HS-27A (cell line): ENCODE measurements at places on chromosomes 12 and 14.

DNA sequence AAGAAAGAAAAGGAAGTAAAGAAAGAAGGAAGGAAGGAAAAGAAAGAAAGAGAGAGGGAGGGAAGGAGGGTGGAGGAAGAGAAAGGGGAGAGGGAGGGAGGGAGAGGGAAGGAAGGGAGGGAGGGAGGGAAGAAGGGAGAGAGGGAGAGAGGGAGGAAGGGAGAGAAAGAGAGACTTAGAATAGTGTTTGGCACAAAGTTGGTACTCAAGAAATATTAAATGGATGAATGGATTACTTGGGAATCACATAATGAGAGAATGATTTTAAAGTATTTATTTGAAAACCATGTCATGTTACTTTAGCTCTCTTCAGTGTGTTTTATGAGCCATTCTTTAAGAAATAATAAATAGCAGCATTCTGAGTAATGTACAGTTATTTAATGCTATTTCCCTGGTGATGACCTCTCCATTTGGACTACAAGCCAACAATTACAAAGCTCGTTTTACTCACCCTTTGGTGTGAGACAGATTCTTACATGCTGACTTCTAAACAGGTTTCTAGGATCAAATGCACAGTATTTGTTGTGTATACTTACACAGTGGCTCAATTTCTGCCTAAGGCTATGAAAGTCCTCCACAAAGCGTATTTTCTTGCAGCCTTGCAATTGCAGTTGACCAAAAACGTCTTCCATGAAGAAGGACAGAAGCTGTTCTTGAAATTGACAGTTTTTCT is 861 bp downstream of the IL26 start:
- DNase-seq = no peak

DNA sequence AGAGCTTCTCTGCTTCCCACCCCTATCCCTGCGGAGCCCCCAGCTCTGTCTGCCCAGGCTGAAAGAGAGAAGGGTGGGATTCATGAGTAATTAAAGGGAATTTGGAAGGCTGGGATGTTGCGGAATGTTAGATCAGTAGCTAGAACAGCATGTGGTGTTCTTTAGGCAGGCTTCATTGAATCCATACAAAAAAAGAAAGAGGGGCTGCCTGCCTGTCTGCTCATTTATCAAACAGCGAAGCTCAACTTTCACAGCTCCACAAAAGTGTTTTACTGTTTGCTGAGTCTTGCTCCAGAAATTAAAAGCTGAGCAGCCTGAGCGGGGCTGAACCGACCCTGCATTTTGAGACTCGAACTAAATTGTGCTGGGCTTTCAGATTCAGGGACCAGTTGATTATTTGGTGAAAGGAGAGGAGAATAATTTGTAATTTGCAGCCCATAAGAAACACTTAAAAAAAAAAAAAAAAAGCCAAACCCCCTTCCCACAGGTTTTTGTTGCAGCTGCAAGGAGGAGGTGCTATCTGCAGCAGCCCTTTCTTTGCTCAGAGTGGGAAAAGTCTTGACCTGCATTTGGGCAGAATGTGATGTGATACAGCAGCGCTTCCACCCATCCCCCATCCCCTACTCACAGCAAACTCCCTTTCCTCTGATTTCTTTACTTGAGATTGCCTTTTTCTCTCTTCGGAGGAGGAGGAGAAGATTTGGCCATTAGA is 89.7 kb downstream of the RFX4 start:
- DNase-seq = no peak

GRCh38 chr12:61566183-61566582 is 694.0 kb upstream of the USP15 start:
- DNase-seq = no peak

- DNase-seq = no peak
These were observed 73.3 kb upstream of the PLXNC1 start for GRCh38 chr12:94074980-94075629.

GRCh38 chr12:93526786-93527428 is 45.6 kb upstream of the SOCS2 start:
- DNase-seq = peak; percentile 71

DNA sequence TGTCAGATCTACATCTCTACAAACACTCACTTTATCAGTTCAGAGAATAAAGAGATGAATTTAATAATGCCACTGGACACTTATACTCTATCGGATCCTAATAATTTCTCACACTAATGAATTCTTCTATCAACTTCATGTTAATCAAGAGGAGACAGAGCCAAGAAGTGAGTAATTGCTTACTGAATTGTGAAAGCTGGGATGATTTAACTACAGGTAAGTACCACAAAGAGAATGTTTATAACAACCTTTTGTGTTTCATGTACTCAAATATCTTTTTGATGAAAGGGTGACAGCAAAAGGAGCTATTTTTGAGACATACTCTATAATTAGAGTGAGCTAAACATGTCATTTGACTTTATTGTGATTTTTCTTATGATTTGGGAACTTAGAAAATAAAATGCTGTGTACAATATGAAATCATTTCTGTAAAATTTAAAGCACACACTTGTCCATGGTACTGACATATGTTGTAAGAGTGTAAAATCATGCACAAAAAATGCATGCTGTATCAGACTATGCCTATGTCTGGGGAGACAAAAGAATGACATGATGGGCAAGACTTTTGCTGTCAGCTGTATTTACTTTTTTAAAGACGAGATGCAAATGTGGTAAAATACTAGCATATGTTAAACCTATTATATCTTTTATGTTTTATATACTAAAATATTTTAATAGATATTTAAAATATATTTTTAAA is 361.2 kb downstream of the CCER1 start:
- no peak for DNase-seq

DNA sequence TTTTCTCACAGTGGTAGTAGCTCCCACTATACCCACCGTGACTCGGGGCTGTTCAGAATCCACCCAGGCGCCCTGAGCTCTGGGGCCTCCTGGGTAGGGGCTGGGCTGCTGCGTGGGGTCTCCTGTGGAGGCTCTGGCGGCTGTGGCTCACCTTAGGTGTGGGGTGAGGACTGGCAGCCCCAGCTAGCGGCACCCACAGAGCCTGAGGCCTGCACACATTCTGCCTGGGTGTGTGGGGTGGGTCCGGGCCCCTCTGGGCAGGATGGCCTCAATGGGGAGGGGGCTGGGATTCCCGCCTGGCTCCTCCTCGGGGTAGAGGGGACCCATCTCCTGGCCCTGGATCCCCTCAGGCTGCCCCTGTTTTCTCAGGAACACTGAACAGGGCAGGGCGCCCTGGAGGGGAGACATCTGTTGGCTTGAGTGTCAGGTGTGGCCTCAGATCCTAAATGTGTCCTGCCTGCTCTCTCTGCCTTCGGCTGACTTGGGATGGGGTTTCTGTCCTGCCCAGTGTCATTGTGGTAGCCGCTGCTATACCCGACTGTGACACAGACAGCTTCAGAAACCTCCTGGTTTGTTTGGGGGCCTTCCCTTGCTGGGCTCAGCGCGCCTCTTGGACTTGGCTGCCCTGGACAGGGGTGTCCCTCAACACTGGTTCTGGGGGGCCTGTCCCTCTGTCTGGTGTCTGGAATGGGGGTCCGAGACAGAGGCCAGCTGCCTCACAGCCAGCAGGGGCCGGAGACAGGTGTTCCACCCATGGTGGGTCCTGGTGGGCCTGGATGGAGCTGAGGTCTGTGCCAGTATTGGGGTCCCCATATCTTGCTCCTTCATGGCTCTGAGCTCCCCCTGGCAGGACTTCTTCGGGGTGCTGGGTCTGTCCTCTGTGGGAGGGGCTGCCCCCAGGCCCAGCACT is 354.9 kb downstream of the TMEM121 start:
- DNase-seq = no peak

DNA sequence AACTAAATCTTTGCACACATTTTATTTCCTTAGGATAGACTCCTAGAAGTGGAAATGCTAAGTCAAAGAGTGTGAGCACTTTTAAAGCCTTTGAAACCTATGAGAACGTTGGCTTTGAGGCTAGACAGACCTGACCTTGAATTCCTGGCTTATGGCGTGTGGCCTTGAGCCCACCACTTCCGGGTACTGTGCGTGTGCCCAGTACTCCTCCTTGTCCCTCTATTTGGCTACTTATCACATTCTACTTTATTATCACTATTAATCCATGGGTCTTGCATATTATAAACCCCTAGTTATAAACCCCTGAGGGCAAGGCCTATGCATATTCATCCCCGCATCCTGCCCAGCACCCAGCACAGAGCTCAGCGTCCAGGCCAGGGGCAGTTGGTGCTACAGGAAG is 26.0 kb upstream of the CD27 start:
- no peak for DNase-seq

DNA sequence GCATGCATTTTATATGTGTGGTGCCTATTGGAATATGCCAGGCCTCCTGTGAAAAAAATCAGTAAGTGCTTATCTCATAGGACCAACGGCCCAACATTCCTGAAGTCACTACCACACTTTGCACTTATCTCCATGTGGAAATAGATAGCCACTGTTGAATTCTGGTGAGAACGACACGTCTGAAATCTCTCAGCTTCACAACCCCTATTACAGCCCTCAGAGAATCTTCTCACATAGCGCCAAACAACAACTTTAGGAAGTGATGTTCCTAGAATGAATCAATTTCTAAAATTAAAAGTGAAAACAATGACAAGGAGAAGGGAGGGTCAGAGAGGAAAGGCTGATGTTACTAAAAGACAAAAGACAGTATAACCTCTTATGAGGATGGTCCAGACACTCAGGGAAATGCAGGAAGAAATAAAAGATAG is 270.8 kb upstream of the BTG1 start:
- no peak for DNase-seq

DNA sequence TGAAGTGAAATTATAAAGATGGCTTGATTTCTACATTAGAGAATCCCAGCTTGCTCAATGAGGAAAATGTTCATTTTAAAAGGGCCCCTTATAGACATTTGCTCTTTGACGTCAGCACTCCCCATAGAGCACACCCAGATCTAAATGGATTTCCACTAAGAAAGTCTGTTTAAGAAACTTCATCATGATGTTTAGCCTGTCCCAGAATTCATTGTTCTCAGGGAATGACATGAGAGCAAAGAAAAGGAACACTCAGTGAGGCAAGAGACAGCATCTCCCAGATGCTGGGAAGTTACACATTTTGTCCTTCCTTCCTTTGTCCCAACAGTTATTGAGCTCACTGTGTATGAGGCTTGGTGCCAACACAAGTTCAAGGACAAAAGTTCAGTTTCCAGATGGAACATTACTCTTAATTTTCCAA is 4.9 kb downstream of the PHLDA1 start:
- DNase-seq = no peak

DNA sequence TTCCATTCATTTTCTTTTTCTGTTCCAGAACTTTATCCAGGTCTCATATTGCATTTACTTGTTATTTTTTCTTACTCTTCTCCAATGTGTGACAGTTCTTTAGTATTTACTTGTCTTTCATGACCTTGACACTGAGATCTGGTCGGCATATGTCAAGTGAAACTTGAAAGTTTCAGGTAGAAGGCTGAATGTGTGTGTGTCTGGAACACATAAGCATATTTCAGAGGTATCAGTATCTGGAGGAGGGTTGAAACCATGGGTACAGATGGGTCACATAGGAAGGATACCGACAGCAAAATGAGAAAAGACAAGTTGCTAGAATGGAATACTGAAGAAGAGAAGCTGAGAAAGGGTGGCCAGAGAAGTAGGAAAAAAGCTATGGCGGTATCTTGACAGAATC is 22.5 kb upstream of the PTGDR start:
- no peak for DNase-seq

DNA sequence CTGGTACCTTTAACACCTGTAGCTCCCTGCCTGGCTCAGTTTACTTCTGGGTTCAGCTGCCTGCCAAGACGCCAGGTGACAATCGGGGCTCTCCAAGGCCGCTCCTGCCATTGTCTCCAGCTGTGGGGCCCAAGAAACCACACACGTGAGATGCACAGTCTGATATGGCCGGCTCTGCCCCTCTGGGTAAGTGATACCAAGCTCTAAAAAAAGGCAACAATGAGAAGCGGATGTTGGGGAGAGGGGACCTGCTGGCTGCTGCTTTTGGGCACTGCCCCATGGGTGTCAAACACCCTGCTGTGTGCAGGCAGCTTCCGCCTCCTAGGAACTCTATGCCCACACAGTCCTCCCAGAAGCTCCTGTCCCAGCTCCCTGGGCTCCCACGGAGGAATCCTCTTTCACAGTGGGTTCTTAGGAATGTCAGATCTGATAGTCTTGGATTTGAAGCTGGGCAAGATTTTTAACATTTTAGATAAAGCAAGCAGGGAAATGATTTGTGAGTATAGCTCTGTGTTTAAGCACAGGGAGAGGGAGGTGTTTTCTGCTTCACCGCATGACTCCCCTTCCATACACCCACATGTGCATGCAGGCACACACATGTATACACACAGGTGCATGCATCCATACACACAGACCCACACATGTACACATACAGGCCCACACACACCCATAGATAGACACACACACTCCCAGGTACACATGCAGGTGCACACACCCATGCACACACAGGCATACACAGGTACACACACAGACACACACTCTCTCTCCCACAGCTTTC is 1135.8 kb downstream of the BCL11B start:
- DNase-seq = no peak

DNA sequence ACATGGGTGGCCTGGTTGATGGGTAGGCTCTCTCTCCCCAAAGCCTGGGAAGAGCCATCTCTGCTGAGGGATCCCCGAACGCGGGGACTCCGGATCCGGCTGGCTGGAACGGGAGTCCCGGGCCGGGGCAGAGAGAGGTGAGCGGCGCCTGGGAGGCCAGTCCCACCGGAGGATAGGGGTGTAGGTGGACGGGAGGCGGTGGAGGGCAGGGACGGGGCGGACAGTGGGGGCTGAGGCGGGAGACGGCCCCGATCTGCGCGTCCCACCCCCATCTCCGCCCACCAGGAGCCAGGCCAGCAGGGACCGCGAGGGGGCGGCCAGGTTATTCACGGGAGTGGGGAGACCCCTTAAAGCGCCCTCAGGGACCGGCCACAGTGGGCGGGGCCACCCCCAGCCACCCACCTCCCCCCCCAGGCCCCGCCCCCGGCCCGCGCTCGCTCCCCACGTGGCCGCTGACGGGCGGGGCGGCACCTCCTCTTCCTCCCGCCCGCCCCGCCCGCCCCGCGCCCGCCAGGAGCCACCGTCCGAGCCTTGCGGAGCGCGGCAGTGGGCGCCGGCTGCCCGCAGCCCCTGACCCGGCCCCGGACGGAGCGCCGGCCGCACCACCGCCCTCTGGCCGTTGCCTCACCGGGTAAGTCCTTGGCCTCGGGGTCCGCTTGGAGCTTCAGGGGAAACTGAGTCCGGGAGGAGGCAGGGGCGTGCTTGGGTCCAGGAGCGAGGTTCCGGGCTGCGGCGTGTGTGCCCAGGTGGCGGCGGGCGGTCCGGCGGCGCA is at the start of gene INF2:
Gene INF2, plus strand, starts transcription at position 510 of the 772 bp plus-strand sequence. CDS start 11,748 bp downstream, outside the sequence.
- DNase-seq = no peak

DNA sequence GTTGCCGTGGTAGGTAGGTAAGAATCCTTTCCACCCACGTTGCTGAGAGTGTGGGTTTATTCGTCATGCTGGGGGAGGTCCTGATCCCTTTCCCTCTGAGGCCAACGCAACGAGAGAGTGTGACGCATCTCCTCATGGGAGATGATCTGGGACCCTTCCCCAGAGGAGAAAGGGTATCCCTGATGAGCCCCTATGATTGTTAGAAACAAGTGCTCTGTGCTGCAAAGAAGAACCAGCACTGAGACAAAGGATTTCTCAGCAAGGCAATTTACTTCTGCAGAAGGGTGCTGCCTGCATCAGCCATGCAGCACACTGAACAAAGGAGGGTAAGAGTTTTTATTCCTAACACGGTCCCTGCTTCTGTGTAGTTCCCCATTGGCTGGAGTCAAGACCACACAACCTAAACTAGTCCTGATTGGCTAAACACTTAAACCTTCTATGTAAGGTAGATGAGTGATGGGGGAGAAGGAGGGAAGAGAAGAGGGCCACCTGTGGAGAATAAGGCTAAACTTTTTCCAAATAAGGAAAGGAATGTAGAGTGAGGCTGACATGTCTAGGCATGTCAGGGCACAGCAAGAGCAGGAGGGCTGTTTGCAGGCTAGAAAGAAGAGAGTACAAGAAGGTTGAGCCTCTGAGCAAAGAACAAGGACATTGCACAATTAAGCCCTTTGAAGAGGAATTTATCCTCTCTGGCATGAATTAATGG is 21.3 kb downstream of the CLEC2A start:
- no peak for DNase-seq
